ENCODE measurements at places on chromosomes 2 and 18. TPM values are rescaled to one million over a fixed set of nuclear protein-coding genes. Genes with fewer than 3 reads are reported as not detected.

DNA sequence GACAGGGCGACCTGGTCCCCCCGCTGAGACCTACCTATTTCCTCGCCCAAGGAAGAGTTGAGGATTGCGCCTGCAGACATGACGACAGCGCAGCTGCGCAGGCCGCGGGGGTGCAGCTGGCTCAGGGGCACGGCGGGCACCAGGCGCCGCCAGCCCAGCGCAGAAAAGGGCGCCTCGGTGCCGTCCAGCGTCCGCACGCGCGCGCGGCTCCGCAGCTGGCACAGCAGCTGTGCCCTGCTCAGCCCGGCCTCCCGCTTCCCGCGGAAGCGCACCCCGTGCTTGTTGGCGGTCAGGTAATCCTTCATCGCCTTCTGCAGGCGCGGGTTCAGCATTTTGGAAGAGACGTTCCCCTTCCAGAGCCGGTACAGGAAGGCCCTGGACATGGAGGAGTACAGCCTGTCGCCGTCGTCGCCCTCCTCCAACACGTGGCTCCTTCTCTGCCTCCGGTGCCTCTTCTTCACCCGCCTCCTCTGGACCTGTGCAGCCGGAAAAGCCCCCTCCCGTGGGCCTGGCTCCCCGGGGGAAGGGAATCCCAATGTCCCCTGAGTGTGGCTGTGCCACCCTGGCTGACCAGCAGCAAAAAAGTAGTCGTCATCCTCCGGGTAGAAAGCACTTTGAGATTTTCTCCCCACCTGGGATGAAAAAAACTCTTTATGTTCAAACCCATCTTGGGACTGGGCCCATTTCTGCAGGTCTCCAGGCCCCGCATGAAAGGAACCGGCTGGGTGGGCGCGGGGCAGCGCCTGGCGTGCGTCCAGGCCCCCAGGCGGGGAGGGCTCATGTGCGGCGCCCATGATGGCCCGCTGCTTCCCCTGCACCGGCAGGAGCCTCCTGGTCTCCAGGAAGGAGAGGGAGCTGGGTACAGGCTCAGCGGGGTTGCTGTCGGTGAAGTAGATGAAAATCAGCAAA, 42.7 kb downstream of the ST6GAL2 start:
- no peaks in the 10 kb centered on the region for H3K4me1 ChIP-seq
- H3K27me3 ChIP-seq, result peaks cover 4% of the 10 kb centered on the region
- H3K36me3 ChIP-seq, result no peaks in the 10 kb centered on the region
- no peak for DNase-seq
- no peak overlapping the region for H3K27ac ChIP-seq

Gene ADAM23
- total RNA-seq, result not detected

DNA sequence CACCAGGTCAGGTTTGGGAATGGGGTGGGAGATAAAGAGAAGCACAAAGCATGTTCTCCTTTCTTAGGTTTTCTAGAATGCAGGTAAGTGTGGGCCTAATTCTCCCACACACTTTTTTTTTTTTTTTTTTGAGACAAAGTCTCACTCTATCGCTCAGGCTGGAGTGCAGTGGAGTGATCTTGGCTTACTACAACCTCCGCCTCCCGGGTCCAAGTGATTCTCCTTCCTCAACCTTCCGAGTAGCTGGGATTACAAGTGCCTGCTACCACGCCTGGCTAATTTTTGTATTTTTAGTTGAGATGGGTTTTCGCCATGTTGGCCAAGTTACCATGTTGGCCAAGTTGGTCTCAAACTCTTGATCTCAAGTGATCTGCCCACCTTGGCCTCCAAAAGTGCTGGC, 26.3 kb downstream of the LIPG start:
- H3K4me1 ChIP-seq, result peaks cover 31% of the 10 kb centered on the region
- H3K4me3 ChIP-seq, result no peak overlapping the region
- DNase-seq, result no peak
- H3K27me3 ChIP-seq, result no peaks in the 10 kb centered on the region
- H3K27ac ChIP-seq, result no peak overlapping the region

DNA sequence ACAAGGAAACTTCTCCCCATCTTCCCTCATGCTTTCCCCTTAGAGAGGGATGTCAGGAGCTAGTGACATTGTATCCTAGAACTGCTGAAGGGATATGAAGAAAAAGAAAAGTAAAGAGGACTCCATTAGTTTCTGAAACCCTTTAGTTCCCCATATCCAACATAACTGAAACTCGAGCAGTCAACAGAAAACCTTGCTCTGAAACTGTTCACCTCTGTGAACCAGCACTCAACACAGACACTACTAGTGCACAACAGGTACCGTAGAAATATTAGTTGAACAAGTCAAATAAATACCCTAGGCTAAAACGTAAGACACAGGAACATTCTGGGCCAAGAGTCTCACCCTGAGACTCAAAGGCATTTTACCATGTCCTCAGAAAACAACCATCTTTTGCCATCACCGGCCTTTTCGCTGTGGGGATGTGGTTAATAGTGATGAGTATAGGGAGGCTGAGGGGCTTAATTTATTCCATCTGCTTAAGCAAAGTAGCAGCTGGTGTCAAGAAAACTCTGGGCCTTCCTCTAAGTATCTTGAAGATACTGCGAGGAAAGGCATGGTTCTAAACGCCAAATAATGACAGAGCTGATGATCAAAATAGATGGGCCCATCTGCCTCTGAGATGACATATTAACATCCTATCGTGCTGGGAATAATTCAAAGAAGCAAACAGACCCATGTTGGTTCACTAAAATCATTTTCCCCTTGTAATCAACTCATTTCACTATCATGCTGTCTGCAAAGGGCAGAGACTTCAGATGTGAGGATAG, 156.8 kb downstream of the STK39 start:
- H3K27ac ChIP-seq, result no peak overlapping the region
- no peaks in the 10 kb centered on the region for H3K4me1 ChIP-seq
- no peaks in the 10 kb centered on the region for H3K27me3 ChIP-seq
- no peak for DNase-seq
- H3K36me3 ChIP-seq, result peaks cover 19% of the 10 kb centered on the region
- no peak overlapping the region for H3K4me3 ChIP-seq

Gene HOXD4
- total RNA-seq, result 0.31 TPM

Gene COL4A4
- total RNA-seq, result not detected

GRCh38 chr2:221618007-221618406, 45.9 kb upstream of the EPHA4 start:
- H3K4me3 ChIP-seq, result no peak overlapping the region
- no peaks in the 10 kb centered on the region for H3K4me1 ChIP-seq
- no peaks in the 10 kb centered on the region for H3K36me3 ChIP-seq
- no peak for DNase-seq
- H3K27me3 ChIP-seq, result no peaks in the 10 kb centered on the region

DNA sequence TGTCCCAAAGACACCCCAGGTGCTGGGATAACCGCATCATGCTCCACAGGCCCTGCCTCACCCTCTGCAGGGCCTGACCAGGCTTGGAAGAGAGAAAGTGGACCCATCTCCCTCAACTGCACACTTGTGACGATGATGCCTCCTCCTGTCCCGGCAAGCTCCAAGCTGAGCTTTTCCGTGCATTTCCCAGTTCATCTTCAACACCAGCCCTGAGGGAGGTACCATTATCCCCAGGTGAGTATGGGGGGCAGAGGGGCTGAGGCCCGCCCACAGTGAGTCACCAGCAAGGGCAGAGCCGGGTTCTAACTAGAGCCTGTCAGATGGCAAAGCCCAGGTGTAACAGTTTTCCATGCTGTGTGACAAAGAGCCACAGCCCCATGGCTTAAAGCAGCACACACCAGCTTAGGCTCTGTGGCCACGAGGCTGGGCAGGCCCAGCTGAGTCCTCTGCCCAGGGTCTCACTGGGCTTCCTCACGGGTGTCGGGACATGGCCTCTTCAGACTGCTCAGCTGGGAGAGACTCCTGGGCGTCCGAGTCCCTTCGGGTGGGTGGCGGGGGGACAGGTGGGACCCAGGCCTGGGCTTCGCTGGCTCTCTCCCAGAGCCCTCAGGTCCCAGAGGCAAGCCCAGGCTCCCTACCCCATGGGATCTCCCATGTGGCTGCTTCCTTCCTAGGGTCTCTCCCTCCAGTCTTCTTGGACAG, 108.4 kb upstream of the OTOS start:
- peak overlapping the region; percentile 78 for H3K4me3 ChIP-seq
- no peak for DNase-seq
- no peaks in the 10 kb centered on the region for H3K36me3 ChIP-seq
- no peak overlapping the region for H3K27ac ChIP-seq
- 0 out of 3 replicates have a peak, but pooled peaks cover 13% of the 10 kb centered on the region for H3K27me3 ChIP-seq

DNA sequence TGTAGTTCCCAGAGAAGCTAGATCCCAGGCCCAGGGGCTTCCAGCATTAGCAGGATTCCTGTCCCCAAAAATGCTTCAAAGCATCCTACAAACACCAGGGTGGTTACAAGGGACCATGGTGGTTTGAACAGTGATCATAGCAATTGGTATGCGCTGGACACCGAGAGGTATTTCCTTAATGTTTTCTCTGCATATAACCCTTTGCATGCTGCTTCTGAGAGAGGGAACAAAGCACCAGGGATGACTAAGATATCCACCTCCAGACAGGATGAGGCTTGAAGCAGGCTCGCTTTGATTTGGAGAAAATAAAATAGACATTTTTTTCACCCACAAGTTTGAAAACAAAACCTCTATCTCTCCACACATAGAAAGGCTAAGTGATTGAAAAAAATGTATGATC, 50.5 kb upstream of the TSPYL6 start:
- no peak for DNase-seq
- H3K4me3 ChIP-seq, result no peak overlapping the region
- H3K36me3 ChIP-seq, result no peaks in the 10 kb centered on the region
- peaks cover 27% of the 10 kb centered on the region for H3K4me1 ChIP-seq

Gene DTNB
- total RNA-seq, result 13.7 TPM

- H3K27me3 ChIP-seq, result no peaks in the 10 kb centered on the region
- H3K4me3 ChIP-seq, result no peak overlapping the region
- DNase-seq, result no peak
- H3K27ac ChIP-seq, result no peak overlapping the region
These were observed 100.2 kb downstream of the SH3RF3 start for GRCh38 chr2:109229094-109229675.

GRCh38 chr2:181163139-181163538, 182.7 kb downstream of the UBE2E3 start:
- H3K27ac ChIP-seq, result no peak overlapping the region
- no peaks in the 10 kb centered on the region for H3K4me1 ChIP-seq
- no peak for DNase-seq
- H3K4me3 ChIP-seq, result no peak overlapping the region
- no peaks in the 10 kb centered on the region for H3K36me3 ChIP-seq

Gene DHRS9
- total RNA-seq, result not detected

DNA sequence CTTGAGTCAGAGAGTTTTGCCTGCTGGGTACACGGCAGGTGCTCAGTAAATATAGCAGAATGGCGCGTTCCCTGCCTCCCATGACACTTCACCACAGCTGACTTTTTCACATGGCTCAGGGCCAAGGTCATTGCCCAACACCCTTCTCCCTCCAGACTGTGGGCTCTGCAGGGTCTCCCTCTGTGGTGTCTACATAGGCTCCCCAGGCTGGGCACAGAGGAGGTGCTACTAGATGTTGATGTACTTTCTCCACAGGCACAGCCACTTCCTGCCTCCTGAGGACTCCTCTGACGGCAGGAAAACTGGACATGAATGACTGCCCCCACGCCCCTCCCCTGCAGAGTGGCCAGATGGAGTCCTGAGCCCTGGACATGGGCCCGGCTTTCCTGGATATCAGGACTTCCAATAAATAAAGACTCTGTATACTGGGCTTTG, 4.2 kb downstream of the CHCHD5 start:
- H3K4me1 ChIP-seq, result peaks cover 23% of the 10 kb centered on the region
- H3K27me3 ChIP-seq, result no peaks in the 10 kb centered on the region
- no peak for DNase-seq
- H3K4me3 ChIP-seq, result no peak overlapping the region

DNA sequence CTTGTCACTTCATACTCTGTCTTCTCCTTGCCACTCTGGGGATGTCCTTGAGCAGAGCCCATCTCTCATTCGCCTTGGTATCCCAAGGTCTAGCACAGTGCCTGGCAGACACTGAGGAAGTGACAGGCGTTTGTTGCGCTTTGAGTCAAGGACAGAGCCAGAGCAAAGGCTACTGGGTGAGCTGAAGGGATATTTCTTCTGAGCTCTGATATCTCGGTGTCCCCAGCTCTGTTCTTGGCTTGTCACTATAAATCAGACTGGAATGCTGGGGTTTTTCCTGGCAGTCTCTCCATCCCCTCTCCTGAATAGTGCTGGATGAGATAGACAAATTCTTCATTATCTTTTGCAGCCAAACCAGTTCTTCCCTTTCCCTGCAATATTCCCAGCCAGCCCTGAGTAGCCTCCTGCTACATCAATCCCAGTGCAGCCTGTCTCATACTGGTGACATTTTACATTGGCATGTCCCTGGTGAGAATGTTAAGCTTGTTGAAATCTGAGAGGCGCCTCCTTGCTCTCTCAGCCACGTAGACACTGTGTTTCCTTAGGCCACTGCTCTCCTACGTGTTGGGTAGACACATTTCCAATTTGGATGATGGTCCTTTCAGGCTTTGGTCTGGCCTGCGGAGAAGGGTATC, 61.7 kb downstream of the CTIF start:
- peaks cover 2% of the 10 kb centered on the region for H3K36me3 ChIP-seq
- DNase-seq, result no peak
- H3K4me3 ChIP-seq, result no peak overlapping the region

DNA sequence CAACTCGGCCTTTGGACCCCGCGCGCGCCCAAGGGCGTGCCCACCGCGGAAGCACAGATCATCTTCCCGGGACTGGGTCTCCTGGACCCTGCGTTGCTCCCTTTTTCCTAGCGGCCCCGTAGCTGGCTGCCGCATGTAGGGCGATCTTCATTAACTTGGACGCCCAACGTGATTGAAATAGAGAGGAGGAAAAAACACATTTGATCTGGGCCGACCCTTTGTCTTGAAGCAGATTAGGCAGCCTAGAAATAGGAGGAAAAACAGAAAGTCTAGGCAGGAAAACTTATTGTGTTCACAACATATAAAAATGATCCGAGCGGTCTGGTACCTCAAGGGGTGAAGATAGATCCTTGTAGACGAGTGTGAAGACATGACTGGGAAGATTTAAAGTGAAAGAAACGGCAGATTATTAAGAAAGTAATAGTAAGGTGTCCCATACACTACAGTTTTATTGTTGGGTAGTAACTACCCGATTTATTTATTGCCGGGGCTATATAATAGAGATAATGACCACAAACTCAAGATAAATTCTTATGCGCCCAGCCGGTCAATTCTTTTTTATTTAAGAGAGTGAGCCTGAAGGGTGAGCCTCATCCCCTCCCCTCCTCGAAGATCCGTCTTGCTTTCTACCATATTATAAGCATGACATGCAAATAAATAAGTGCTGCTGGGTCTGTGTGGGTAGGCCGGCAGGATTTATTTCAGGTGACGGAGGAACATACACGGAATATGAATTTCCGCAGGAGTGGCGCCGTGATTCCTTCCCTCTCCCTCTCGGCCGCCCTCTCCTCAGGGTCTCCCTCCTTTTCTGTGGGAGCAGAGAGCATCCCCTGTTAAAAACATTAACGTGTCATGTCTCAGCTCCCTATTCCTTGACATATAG, 147.4 kb downstream of the MEIS1 start:
- peaks cover 12% of the 10 kb centered on the region for H3K4me1 ChIP-seq
- H3K36me3 ChIP-seq, result no peaks in the 10 kb centered on the region
- peaks cover 63% of the 10 kb centered on the region for H3K27me3 ChIP-seq
- DNase-seq, result no peak

GRCh38 chr2:205743137-205743536, 60.8 kb downstream of the NRP2 start:
- H3K27ac ChIP-seq, result no peak overlapping the region
- no peak overlapping the region for H3K4me3 ChIP-seq
- H3K27me3 ChIP-seq, result 0 out of 3 replicates have a peak, but pooled peaks cover 3% of the 10 kb centered on the region

GRCh38 chr2:47249157-47249900, 94.2 kb upstream of the STPG4 start:
- no peak overlapping the region for H3K27ac ChIP-seq
- no peaks in the 10 kb centered on the region for H3K27me3 ChIP-seq
- no peaks in the 10 kb centered on the region for H3K36me3 ChIP-seq
- peaks cover 21% of the 10 kb centered on the region for H3K4me1 ChIP-seq

GRCh38 chr18:3401669-3402620, 48.0 kb upstream of the TGIF1 start:
- no peak overlapping the region for H3K4me3 ChIP-seq
- no peaks in the 10 kb centered on the region for H3K27me3 ChIP-seq
- no peaks in the 10 kb centered on the region for H3K36me3 ChIP-seq
- H3K27ac ChIP-seq, result no peak overlapping the region

Data from HepG2 (cell line).